ENCODE measurements at places on chromosomes 1 and 21. TPM values are rescaled to one million over a fixed set of nuclear protein-coding genes. Genes with fewer than 3 reads are reported as not detected.

Gene ASCL5
- not detected for total RNA-seq

Gene IFFO2
- total RNA-seq: 21.6 TPM

Gene PROK1
- total RNA-seq: not detected

Gene DCST1
- total RNA-seq: not detected

Gene L1TD1
- not detected for total RNA-seq

Gene MEAF6
- total RNA-seq: 80.6 TPM

Gene HP1BP3
- total RNA-seq: 324 TPM

Gene KLHDC8A
- not detected for total RNA-seq

Gene SELP
- 0.45 TPM for total RNA-seq

DNA sequence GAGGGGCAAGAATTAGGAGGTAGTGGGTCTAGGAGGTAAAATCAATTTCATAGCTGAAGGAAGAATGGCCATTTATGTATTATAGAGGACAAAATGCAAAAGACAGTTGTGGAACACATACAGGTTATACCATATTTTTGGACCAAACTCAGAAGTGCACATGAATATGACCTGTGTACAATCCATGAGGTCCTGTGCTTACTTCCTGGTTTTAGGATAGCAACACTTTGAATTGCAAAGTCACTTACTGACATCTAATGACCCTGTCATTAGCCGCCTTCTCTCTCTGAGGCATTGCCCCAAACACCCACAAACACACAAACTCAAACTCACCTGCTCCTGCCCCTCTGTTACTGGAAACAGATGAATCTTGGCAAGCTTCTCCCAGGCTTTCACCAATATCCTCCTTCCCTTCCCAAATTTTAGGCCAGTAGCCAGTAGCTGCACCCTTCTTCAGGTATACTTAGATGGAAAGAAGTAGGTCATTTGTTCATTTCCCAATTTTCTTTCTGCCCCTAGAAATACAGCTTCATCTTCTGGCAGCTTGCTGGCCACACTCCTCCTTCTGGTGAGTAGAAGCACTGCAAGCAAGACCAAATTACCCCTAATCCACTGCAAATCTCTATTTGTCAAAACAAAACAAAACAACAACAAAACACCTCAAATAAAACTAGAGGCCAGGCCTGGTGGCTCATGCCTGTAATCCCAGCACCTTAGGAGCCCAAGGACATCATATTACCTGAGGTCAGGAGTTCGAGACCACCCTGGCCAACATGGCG, 13.7 kb upstream of the RPL5 start:
- H3K27me3 ChIP-seq: peaks cover 30% of the 10 kb centered on the region
- no peak for DNase-seq
- H3K4me3 ChIP-seq: no peak overlapping the region

GRCh38 chr1:219419065-219419464, 193.8 kb downstream of the ZC3H11B start:
- H3K27me3 ChIP-seq: peaks cover 2% of the 10 kb centered on the region
- H3K4me1 ChIP-seq: no peaks in the 10 kb centered on the region
- H3K36me3 ChIP-seq: no peaks in the 10 kb centered on the region
- no peak overlapping the region for H3K4me3 ChIP-seq
- no peak for DNase-seq

- no peaks in the 10 kb centered on the region for H3K36me3 ChIP-seq
- peaks cover 3% of the 10 kb centered on the region for H3K4me1 ChIP-seq
- no peak overlapping the region for H3K4me3 ChIP-seq
- peaks cover 8% of the 10 kb centered on the region for H3K27me3 ChIP-seq
Observed at GRCh38 chr1:94648225-94649007, 106.9 kb upstream of the F3 start.

DNA sequence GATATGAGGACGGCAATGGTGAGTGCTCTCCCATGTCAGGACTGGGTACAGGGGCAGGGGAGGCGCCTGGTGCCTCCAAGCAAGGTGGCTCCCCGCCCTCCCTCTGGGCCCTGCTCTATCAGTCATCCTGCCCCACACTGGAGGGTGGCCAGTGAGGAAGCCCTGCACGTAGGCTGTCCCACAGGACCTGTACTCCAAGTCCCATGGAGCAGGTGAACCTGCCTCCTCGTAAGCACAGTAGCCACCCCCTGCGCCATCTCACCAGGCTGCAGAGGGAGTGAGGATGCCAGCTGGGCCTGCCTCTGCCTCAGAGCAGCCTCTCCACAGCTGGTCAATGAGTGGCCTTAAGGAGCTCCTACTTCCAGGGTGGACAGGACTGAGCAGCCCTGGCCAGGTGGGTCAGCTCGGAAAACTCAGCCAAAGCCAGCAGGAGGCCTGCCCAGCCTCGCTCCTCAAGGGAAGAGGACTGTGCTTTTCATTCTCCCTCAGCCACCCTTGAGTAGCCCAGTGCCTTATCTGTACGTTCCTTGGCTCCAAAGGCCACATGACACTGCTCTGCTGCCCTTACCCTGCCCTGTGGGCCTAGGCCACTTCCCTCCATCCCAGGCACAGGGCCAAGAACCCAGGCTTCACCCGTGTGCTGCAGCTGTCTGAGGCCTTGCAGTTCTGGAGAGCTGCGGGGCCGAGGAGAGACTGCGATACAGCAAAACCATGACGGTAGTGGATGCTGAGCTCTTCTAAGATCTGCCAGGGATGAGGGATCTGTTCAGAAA, 39.6 kb downstream of the SLC45A1 start:
- no peak for DNase-seq
- H3K4me1 ChIP-seq: no peaks in the 10 kb centered on the region
- H3K4me3 ChIP-seq: no peak overlapping the region
- H3K27me3 ChIP-seq: no peaks in the 10 kb centered on the region
- H3K36me3 ChIP-seq: peaks cover 6% of the 10 kb centered on the region

GRCh38 chr1:201080135-201080534, 32.1 kb downstream of the CACNA1S start:
- H3K27ac ChIP-seq: no peak overlapping the region
- no peaks in the 10 kb centered on the region for H3K36me3 ChIP-seq
- no peaks in the 10 kb centered on the region for H3K4me1 ChIP-seq
- no peak overlapping the region for H3K4me3 ChIP-seq
- H3K27me3 ChIP-seq: peaks cover 12% of the 10 kb centered on the region

DNA sequence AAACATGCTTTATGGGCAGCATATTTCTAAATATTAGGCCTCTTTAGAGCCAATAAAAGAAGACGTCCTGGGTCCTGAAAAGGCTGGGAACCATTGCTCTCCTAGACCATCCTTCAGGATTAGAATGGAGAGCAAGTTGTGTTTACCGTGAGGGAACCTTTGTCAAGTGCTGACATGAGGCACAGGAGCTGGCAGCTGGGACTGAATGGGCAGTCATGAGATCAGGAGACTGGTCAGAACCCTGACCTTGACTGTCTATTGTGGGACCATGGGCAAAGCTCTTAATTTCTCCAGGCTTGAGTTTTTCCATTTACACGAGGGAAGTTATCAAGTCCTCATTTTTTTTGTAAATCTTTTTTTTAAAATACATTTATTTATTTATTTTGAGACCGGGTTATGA, 5.2 kb downstream of the PFKFB2 start:
- H3K36me3 ChIP-seq: peaks cover 5% of the 10 kb centered on the region
- no peak overlapping the region for H3K27ac ChIP-seq
- peaks cover 12% of the 10 kb centered on the region for H3K4me1 ChIP-seq
- no peak for DNase-seq
- H3K27me3 ChIP-seq: no peaks in the 10 kb centered on the region
- no peak overlapping the region for H3K4me3 ChIP-seq

DNA sequence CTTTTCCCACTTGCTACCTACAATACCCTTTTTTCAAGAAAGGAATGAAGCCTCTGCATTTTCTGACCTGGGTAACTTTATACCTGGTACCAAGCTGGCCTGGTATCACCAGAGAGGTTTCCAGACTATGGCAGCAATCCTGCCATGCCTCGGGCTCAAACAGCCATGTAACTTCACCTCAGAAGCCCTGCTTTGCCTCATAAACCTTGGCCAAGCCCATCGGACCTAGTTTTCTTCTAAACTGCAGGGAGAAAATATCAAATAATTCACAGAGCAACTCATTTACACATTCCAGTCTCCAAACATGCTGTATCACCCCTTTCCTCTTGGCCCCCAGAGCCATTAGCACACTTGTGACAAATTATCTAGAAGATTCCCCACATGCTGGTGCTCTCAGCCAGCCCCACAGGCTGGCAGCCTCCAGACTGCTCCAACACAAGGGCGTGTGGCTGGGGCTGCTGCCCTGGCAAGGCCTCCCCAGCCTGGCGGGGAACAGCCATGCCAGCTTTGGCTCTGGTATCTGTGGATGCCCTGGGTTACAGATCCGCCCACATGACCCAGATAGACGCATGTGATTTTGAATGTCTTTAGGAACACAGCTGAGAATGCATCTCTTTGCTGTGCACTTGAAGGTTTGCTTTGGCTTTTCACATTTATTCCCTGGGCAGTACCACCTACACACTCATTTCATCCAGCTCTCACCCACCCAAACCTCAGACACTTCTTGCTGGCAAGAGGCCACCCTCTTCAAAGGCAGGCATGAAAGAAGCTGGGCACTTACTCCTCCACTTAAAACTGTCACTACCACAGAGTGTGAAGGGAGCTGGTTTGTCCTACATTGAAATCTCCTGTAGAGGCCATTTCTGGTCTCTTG, 70.0 kb upstream of the BCAR3 start:
- H3K36me3 ChIP-seq: peaks cover 11% of the 10 kb centered on the region
- no peaks in the 10 kb centered on the region for H3K27me3 ChIP-seq
- H3K4me1 ChIP-seq: peaks cover 37% of the 10 kb centered on the region
- no peak for DNase-seq

- no peak overlapping the region for H3K27ac ChIP-seq
- H3K4me1 ChIP-seq: peaks cover 3% of the 10 kb centered on the region
- H3K27me3 ChIP-seq: peaks cover 18% of the 10 kb centered on the region
- DNase-seq: no peak
- H3K4me3 ChIP-seq: no peak overlapping the region
Observed at GRCh38 chr1:55285834-55286233, 70.7 kb upstream of the USP24 start.

GRCh38 chr1:58436615-58437297, 109.8 kb downstream of the OMA1 start:
- H3K27me3 ChIP-seq: no peaks in the 10 kb centered on the region
- no peak overlapping the region for H3K4me3 ChIP-seq
- no peaks in the 10 kb centered on the region for H3K4me1 ChIP-seq
- H3K27ac ChIP-seq: no peak overlapping the region
- no peak for DNase-seq

GRCh38 chr1:108871050-108871724, 5.6 kb upstream of the GPSM2 start:
- peaks cover 2% of the 10 kb centered on the region for H3K4me1 ChIP-seq
- no peak overlapping the region for H3K27ac ChIP-seq
- DNase-seq: no peak
- H3K36me3 ChIP-seq: no peaks in the 10 kb centered on the region

DNA sequence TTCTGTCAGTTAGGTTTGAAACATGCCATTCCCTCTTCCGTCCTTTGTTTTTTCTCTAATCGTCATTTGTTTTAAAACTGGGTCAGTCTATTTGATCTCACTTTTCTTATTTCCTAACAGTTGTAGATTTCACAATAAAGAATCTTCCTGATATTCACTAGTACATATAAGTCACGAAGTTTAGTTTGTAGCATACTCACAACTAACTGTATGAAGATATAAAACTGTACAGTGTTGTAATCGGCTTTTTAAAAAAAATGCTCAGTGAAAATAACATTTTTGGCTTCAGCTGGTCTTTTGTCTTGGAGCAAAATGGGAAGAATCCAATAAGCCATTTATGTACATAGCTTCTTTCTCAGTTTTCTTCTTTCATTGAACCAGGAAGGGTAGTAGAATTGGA, 78.3 kb downstream of the NCAM2 start:
- H3K4me1 ChIP-seq: no peaks in the 10 kb centered on the region
- DNase-seq: no peak
- H3K36me3 ChIP-seq: no peaks in the 10 kb centered on the region
- H3K27me3 ChIP-seq: no peaks in the 10 kb centered on the region
- no peak overlapping the region for H3K27ac ChIP-seq

DNA sequence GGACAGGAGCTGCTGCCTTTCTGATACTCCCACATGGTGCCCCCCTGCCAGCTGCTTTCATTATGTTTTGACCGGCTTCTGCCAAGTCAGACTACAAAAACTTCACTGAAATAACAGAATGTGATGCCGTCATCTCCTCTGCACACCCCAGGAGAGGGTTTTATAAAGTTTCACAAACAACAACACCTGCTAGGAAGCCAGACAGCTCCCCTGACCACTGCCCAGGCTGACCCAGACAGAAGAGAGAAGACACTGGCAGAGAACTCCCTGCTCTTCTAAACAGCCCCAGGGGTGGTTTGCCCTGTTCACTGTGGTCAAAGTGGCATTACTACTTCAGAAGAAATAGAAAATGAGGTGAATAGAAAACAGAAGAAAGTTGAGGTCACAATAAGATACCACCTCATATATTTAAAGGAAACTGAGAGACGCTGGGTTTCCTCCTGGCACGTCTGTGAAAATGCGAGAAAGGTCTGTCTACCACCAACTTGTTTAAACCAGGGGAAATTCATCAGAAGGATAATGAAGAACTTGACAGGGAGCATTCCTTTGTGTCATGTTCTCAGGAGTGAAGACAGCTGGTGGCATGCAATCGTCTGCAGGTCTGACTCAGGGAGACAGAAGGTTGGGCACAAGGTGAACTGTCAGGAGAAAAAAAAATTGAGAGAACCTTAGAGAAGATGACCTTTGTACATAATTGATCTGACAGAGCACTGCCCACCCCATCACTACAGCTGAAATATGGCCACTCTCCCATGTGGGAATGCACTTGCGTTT, 119.0 kb upstream of the NFIA start:
- peaks cover 2% of the 10 kb centered on the region for H3K36me3 ChIP-seq
- no peak for DNase-seq
- peaks cover 4% of the 10 kb centered on the region for H3K4me1 ChIP-seq
- no peak overlapping the region for H3K27ac ChIP-seq

GRCh38 chr1:66929146-66929688, 4.4 kb downstream of the MIER1 start:
- no peak for DNase-seq
- peak overlapping the region; percentile 91 for H3K27ac ChIP-seq
- H3K4me3 ChIP-seq: peak overlapping the region; percentile 94
- H3K36me3 ChIP-seq: peaks cover 16% of the 10 kb centered on the region
- H3K27me3 ChIP-seq: no peaks in the 10 kb centered on the region
- H3K4me1 ChIP-seq: peaks cover 51% of the 10 kb centered on the region

- no peak overlapping the region for H3K4me3 ChIP-seq
- peaks cover 2% of the 10 kb centered on the region for H3K4me1 ChIP-seq
- H3K36me3 ChIP-seq: no peaks in the 10 kb centered on the region
- H3K27me3 ChIP-seq: no peaks in the 10 kb centered on the region
- H3K27ac ChIP-seq: no peak overlapping the region
Observed at GRCh38 chr1:22131875-22132486, 10.9 kb downstream of the WNT4 start.

- peaks cover 7% of the 10 kb centered on the region for H3K4me1 ChIP-seq
- no peak for DNase-seq
- H3K36me3 ChIP-seq: peaks cover 3% of the 10 kb centered on the region
- no peak overlapping the region for H3K4me3 ChIP-seq
Observed at GRCh38 chr1:92026806-92027205, 3.0 kb upstream of the EPHX4 start.

- no peaks in the 10 kb centered on the region for H3K4me1 ChIP-seq
- peaks cover 4% of the 10 kb centered on the region for H3K36me3 ChIP-seq
- no peak overlapping the region for H3K4me3 ChIP-seq
- H3K27me3 ChIP-seq: peaks cover 5% of the 10 kb centered on the region
- no peak overlapping the region for H3K27ac ChIP-seq
Observed at GRCh38 chr1:172960019-172960418, 90.7 kb downstream of the TNFSF18 start.

GRCh38 chr1:196207612-196208217, 400.5 kb downstream of the KCNT2 start:
- DNase-seq: no peak
- H3K27ac ChIP-seq: no peak overlapping the region
- H3K36me3 ChIP-seq: no peaks in the 10 kb centered on the region
- H3K4me3 ChIP-seq: no peak overlapping the region
- H3K4me1 ChIP-seq: no peaks in the 10 kb centered on the region
